ENCODE measurements at places on chromosomes 16 and 17.

DNA sequence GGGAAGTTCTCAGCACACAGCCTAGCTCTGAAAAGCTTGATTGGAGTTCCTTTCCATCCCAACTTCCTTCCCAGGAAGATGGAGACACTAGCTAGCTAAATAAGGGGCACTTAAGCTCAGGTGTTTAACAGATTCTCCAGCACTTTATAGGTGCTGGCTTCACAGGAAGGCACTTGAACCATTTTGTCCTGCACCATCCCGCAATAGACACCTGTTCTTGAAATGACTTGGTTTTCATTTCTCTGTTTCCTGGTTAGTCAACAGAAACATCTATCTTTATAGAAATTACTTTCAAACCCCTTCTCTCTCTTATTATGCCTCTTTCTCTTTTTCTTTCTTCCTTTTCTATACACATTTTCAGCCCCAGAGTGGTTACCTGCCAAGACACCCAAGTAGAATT, 409.9 kb upstream of the ZFHX3 start:
- no peak for DNase-seq

- peak; percentile 50 for DNase-seq
Measured at GRCh38 chr17:7323731-7324437, 5.3 kb downstream of the NEURL4 start.

DNA sequence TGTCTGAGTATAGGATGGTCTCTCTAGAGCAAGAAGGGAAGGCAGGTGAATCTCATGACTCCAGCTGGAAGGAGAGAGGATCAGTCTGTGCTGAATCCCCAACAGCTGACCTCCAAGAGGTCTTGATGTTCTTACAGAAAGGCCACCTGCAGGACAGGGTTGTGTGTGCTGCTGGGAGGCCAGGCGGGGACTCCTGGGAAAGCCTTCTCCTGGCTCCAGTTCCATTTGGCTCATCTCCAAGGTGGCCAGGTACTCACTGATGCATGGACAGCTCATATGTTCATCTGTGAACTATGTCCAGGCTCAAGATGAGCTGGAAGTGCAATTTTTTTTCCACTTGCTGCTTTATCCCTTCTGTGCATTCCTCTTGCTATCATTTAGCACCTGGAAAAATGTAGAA, 730.2 kb upstream of the RBFOX1 start:
- no peak for DNase-seq

- no peak for DNase-seq
Measured at GRCh38 chr17:20145567-20145966, 136.4 kb downstream of the SPECC1 start.

GRCh38 chr16:1427473-1428461, 3.1 kb upstream of the PERCC1 start:
- no peak for DNase-seq

DNA sequence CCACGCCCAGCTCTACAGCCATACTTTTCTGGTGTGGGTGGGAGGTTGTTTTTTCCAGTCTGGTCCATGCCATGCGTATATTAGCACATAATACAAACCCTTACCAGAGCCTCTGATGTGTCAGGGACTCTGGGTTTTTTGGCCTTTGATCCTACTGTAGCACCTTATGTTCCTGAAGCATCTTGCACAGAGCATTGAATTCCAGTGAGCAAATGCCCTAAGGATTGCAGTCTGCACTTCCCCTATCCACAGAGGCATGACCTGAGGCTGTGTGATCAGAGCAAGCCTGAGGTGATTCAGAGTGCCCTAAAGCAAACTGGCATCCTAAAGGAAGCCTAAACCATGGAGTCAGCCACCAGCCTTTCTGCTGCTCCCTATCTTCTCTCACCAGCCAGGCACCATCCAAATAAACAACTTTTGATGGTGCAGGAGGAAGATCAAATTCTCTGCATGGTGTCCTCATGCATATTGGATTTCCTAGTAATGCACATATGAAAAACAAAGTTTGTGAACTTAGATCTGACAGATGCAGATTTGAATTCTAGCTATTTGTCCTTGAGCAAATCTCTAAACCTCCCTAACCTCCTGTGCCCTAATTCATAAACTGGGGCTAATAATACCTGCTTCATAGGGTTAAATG, 41.2 kb upstream of the HAS3 start:
- no peak for DNase-seq

DNA sequence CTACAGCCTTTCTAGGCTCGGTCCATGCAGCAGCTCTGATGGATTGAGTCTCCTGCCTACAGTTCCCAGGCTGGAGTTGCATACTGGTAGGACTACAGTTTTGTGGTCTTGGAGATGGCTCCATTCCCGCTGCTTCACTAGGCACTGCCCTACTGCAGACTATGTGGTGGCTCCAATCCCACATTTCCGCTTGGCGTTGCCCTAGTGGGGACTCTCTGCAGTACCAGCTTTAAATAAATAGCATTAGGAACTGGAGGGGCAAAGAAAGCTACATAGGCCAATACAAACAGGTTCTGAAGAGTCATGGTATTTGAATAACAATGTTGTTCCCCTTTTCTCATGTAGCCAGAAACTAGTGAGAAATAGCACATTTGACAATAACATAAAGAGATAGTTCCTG, 5.4 kb upstream of the GOSR2 start:
- DNase-seq: no peak

GRCh38 chr16:17831330-17831729, 360.6 kb upstream of the XYLT1 start:
- DNase-seq: no peak

DNA sequence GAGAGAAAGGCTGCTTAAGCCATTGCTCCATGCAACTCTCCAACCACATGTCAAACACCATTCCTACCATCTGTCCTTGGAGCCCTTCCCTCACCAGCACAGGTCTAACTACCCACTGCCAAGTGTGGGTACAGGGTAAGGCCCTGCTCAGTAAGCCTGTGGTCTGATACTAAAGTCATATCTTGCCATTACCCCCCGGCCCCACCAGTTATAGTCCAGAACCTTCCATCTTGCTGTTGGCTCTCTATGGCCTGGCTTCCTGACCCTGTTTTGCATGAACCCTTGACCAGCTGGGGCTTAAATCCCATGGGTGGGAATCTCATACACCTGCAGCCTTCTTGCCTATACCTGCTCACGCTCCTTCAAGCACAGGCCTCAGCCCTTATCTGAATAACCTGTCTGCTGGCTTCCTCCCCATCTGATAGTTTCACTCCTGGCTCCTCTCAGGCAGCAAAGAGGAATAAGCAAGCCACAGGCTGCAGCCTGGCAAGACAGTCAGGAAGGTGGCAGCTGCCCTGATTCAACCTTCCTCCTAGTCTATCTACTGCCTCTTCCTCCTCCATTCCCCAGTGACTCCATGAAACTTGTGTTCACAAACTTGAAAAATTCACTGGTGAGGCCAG, 64.1 kb downstream of the ZFHX3 start:
- DNase-seq: no peak

Measured in stimulated activated CD4-positive, alpha-beta T cell treated with anti-CD3 and anti-CD28 coated beads, Interleukin-2, amount 100 ng/mL, for 4 hours (primary cell).